Pericardium fibroblast (primary cell): ENCODE measurements at places on chromosomes 5 and 9. TPM values are rescaled to one million over a fixed set of nuclear protein-coding genes. Genes with fewer than 3 reads are reported as not detected.

DRD1 gene
- not detected in 2 replicates for total RNA-seq

HMGCR gene
- 54.6 and 78.7 TPM in 2 replicates for total RNA-seq

RASGRF2 gene
- total RNA-seq: 0.09 and 0.12 TPM in 2 replicates

AJM1 gene
- total RNA-seq: 2.0 TPM in 2 replicates

OR1L8 gene
- total RNA-seq: not detected in 2 replicates

IL4 gene
- not detected in 2 replicates for total RNA-seq

MYOZ3 gene
- 0.12 and 0.34 TPM in 2 replicates for total RNA-seq

AFAP1L1 gene
- 17.1 and 23.3 TPM in 2 replicates for total RNA-seq

LHX3 gene
- total RNA-seq: not detected in 2 replicates

KCNV2 gene
- not detected in 2 replicates for total RNA-seq

TMEM215 gene
- total RNA-seq: under 0.01 TPM in 1 of 2 replicates, not detected in the other

PTGES gene
- total RNA-seq: 13.8 and 15.5 TPM in 2 replicates
